ENCODE measurements at places on chromosomes 3 and 15.

DNA sequence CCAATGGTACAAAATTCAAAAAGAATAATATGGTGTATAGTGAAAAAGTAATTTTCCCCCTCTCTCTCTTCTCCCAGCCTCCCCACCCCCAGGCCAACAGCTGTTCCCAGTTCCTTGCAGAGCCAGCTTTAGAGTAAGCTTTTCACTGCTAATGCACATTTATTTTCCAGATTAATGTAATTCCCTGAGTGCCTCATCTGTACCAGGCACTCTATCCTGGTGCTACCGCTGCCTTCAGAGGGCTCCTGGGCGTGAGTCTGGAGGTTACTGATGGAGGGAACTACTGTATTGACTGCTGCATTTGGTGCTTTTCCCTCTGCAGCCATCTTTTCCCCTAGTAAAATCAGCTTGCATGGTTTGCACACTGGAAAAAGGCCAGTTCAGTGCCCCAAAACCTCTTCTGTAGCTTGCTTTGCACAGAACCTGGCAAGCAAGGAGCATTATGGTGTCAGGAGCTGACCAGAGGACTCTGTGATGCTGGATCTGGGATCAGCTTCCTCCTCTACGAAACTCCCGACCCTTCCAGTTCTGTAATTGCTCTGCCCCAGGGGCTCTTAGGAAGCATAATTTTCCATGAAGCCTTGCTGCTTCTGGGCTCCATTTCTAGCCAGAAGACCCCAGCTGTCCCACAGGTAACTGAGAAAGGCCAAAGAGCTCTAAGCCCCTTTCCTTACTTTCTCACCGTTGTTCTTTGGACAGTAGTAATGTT lies 8.5 kb upstream of the USP3 start:
- DNase-seq, result no peak

- peak; percentile 41 for DNase-seq
Observed at GRCh38 chr3:32177702-32178198, 60.7 kb upstream of the CMTM8 start.

DNA sequence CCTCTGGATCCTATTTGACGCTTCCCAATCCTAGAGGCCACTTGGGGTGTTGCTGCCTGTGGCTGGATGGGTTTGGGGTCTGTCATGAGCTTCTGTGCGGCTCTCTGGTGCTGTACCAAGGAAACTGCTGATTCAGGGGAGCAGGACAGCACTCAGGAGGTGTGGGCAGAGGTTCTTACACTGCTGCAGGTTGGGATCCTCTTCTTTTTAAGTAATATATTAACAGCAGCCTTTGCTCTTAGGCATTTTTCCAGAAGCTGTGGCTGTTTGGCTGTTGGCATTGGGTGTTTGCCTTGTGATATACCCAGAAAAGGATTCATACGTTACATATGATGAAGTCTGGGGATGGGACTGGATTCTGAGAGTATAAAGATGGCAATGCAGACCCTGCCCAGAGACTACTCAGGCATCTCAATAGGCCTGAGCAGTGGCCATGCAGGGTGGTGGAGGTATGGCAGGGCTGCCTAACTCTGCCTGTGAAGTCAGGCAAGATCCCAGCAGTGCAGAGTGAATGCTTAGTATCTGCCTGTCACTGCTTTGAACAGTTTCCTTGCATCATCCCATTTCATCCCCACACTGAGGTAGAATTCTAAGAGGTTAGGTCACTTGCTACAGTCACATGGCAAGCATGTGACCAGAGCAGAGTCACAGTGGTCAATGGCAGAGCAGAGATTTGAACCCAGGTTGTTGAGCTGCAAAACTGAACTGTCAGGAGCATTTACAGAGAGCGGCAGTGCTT lies 3.9 kb downstream of the ABHD6 start:
- DNase-seq, result no peak

DNA sequence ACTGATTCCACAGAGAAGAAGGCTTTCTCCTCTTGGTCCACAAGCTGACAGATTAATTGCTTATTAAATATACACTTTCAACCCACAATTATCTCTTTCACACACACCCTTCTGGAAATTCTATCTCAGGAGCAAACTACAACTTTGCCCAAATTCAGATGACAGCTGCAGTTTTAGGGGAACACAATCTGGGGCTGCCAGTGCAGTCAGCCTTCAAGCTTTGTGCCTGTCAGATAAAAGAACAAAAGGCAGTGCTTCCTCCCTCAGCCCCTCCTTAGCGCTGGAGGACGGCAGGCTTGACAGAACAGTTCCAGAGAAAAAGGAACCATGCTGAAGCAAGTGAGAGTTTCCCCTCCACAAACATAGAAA lies 99.6 kb downstream of the TMCC1 start:
- peak; percentile 23 for DNase-seq

GRCh38 chr3:192867645-192868044 lies 50.0 kb downstream of the MB21D2 start:
- no peak for DNase-seq

DNA sequence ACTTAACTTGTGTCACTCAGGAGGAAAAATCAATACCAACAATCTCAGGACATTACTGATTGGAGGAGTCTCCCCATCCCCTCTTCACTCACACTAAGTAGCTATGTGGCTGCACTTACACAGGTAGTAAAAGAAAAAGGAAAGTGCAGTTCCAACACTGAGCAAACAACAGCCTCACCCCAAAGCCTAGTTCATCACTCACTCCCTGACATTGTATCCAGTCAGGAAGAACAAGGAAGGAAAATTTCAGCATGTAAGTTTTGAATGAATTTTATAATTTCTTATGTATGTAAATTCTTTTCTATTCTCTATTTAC lies 273.4 kb downstream of the IGSF11 start:
- no peak for DNase-seq

DNA sequence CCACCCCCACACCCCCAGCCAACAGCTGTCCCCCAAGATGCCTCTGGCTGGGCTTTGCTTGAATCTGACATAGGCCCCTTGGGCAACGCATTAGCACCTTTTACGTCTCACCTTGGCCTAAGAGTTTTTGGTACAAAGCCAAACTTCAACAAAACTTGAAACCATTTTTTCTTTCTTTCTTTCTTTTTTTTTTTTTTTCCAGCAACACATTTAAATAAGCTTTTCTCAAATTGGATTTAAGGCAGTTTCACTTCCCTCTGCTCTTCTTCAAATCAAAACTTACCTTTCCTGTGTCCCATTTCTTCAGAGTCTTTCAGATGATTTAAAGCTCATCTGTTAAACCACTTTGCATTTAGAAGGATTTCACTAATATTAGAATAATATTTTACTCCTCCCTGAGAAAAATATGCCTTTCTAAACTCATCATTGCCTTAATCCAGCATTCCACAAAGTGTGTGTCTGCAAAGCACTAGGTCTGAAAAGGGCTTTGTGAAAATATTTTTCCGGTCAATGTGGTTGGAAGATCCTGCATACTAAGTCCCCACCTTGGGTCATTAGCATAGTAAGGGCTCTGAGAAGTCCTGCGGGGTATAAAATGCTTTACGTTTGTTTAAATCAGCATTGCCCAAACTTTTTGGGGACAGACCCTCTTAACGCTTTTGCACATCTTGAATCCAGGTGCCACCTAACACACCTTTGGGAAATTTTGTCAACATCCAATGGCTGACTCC lies 217.0 kb downstream of the TLE3 start:
- DNase-seq, result no peak

Data from stimulated activated naive B cell treated with anti-CD40 and anti-IgM and Interleukin-4, amounts not matched to agents 10 μg/mL and 1 μg/mL and 100 μg/mL, for 72 hours (primary cell).